Glutamatergic neuron (in vitro differentiated cells): ENCODE measurements at places on chromosomes 3 and 15.

- peak; percentile 90 for DNase-seq
Measured at GRCh38 chr3:25782938-25783660, at the start of gene NGLY1. NGLY1 (minus strand) TSS chr3:25783443; CDS start chr3:25783390, 53 bp downstream.

DNA sequence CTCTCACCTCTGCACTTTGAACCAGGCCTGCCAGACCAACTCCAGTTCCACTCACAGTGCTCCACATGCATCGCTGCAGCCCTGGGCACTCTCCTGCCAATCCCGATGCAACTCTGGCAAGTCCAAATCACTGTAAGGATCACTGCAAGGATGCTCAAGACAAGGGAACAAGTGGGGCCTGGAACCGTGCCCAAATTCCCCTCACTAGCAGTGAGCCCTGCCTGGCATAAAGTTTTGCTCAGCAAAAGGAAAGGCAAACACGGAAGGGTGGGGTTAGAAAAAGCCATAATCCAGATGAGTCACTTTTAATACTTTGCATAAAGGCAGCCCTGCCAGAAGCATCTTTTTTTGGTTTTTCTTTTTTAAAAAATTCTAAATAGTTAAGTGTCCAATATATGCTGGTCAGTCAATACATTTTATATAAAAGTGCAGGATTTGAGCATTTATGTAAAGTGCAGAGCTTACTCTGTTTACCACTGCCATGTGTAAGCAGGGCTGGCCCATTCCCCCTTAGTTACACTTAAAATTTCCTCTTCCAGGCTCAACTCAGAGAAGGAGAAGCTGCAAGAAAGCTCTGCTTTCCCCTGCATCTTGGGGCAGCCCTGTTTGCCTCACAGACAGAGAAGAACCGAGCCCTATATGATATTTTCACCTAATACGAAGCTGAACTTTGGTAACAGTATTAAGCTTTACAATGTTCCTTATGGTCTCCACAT lies 102.2 kb downstream of the CD47 start:
- no peak for DNase-seq

- no peak for DNase-seq
Measured at GRCh38 chr3:187223799-187224198, 26.5 kb downstream of the RTP1 start.

DNA sequence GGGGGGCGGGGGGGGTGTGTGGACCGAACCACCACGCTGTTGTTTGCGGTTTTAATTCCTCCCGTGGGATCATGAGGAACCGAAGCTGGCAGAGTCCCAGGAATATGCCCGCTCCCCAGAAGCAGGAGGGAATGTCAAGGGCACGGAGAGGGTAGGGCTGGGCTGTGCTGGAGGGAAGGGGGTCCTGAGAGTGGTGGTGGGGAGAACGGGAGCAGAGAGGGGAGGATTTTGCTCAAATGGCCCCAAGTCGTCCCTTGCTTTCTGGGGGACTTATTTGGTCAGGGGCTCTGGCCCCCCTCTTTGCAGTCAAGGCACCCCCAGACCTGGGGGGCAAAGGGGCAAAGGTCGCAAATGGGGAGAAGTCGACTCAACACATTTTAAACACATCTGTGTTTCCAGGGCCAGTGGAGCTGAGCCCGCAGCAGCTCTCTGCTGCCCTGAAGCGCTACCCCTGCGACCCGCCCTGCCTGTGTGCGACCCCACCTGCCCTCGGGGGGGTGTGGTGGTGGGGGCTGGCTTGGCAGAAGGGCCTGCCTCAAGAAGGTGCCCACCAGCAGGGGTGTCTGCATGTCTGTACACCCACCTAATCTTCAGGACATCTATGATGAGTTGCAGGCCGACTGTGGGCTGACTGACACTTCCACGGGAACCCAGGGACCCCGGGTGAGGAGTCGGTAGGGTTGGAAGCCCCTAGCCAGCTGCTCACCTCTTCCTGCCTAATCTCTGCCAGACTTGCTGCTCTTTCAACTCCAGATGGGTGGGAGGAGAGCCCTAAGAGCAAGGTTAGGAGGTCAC lies 602 bp upstream of the ATP2B2 start:
- no peak for DNase-seq

- no peak for DNase-seq
Measured at GRCh38 chr3:56042326-56042951, 425.8 kb downstream of the ERC2 start.

DNA sequence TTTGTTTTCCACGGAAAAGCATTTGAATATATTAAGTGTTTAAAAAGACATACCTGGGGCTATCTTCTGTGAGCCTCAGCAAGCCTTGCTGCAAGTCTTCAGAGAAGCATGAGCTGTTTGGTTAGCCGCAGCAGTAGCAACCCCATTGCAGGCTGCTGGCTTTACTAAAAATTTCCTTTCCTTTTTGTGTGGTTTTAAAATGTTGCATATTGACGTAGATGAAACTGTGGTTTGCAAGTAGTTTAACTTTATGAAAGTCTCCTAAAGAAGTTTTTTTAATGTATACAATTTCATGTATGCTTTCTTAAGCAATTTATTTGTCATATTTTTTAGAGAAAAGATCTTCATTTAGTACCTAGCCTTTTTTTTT lies at the start of gene GPR171:
Gene GPR171, minus strand, starts transcription at position 166 of the 370 bp plus-strand sequence. CDS start 3,830 bp downstream, outside the sequence.
- DNase-seq: no peak

DNA sequence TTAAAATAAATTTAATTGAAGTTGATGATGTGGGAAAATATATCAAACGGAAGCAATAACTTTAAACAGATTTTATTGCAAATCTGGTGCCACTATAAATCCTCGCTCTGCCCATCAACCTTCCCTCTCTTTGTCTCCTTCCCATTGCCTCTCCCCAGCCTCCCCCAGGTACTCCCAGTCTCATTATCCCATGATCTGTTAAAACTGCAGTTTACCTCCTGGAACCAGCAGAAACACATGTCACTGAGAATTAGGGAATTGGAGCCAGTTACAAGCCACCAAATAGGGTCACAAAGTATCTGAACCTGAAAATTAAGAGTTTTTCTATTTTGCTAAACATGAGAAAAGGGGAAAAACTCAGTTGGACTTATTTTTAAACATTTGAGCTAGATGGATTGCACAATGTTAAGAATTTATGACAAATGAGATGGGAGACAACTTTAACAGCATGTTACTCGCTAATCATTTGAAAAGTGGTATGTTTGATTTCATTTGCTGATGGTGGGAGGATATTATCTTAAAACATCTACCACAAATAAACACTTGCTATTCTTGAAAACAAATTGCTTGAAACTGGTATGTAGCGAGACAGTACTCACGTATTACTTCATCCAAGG lies 2.4 kb downstream of the PLCH1 start:
- DNase-seq: no peak

GRCh38 chr3:12785096-12785495 lies 11.4 kb upstream of the CAND2 start:
- DNase-seq: no peak

- no peak for DNase-seq
Measured at GRCh38 chr15:98689431-98689861, 41.1 kb downstream of the IGF1R start.

DNA sequence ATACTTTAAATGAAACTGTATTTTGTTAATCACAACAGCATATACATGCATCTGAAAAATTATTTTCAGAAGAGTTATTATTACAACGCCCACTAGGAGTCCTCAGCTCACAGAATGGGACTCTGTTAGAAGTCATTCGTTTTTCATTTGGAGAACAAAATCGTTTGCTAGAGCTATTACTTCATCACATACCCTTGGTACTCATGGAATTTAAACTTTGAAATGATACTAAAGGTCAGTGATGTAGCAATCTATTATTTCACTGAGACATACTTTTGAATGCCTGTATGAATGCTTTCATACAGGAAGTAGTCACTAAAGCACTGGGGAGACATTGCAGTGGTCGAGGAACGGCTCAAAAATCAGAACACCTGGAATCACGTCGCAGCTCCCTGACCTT lies 198.1 kb downstream of the MBNL1 start:
- DNase-seq: no peak

- DNase-seq: no peak
Measured at GRCh38 chr3:78644847-78645246, 1123.0 kb downstream of the ROBO1 start.

DNA sequence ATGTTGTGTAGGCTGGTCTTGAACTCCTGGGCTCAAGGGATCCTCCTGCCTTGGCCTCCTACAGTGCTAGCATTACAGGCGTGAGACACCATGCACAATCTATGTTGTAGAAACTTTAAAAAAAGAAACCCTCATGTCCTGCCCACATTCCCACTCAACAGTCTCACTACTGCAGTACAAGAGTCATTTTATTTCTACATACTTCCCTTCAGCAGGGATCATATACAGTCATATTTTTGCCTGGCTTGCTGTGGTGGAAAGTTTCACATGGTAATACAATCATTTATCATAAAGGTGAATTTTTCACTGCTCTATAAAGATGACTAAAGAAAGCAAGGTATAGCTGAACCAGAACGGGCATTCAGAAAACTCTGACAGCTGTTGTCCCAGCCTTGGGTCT lies 53.8 kb upstream of the PIK3CB start:
- no peak for DNase-seq

DNA sequence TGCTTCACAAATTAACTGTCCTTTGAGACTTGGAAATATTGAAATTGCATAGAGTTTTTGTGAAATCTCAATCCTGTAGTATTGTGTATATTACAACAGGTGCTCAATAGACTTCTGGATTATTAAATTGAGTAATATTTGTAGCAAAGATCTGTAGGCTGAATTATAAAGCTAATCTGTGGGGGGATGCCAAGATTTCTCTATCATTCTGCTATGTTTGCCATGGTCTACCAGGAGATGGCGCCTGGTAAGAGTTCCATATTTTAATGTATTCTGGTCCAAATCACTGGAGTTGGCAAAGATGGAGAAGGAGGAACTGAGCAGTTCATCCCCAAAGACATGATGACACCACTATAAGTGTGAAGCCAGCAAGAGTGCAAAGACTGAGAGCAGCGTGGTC lies 340.9 kb upstream of the TPRG1 start:
- no peak for DNase-seq

- DNase-seq: no peak
Measured at GRCh38 chr3:130341882-130342281, 3.6 kb upstream of the COL6A5 start.

DNA sequence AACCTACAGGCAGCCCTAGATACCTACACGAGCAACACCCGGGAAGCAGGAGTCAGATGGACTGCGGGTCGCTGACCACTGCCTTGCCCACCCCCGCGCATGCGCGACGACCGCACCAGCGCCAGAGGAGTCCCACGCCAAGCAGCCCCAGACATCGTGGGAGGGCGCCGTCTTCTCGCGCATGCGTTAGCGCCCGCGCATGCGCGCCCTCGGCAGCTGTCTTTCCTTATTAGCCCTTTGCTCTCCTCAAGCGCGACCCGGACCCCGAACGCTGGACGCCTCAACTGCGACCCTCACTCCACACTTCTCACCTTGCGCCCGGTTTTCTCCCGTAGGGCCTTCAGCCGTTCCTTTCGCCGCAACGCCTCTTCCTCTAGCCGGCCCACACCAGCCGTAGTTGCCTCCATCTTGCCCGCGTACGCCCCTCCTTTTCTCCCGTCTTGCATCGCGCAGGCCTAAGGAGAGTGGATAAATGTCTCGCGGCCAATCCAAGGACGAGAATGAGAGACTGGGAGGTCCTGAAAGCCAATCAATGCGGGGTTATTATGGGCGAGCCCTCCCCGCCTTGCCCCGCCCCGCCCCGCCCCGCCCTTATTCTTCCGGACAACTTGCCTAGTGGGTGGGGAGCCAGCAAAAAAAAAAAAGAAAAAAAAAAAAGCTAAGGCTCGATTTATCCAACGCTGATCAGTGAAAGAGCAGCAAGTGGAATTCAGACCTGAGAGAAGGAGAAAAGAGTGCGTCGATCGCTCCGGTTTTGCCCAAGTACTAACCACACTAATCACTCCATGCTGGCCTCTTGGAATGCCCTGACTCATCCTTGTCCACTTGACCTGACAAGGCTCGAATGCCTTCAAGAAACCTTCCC lies at the start of gene CCDC12:
Gene CCDC12, minus strand, starts transcription at position 420 of the 865 bp plus-strand sequence. Its CDS starts 13 bp downstream, at position 407.
- DNase-seq: peak; percentile 87

- DNase-seq: peak; percentile 7
Measured at GRCh38 chr3:139107424-139108252, 62.9 kb upstream of the PRR23C start.

DNA sequence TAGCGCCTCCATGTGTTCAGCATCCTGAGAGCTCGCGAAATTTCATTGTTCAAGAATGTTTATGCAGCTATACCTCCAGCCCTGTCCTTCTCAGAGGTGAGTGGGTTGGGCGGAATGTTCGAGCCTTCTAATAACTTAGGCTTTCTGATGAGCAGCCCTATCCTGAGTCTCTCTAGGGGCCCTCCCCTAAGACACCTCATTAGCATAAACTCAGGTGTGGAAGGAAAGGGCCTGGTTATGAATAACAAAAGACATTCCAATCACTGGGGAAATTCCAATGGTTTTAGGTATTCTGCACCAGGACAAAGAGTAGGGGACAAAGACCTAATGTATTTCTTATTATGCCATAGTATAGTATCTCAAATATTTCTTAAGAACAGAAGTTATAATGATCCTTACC lies 138.1 kb upstream of the PDZRN3 start:
- no peak for DNase-seq

DNA sequence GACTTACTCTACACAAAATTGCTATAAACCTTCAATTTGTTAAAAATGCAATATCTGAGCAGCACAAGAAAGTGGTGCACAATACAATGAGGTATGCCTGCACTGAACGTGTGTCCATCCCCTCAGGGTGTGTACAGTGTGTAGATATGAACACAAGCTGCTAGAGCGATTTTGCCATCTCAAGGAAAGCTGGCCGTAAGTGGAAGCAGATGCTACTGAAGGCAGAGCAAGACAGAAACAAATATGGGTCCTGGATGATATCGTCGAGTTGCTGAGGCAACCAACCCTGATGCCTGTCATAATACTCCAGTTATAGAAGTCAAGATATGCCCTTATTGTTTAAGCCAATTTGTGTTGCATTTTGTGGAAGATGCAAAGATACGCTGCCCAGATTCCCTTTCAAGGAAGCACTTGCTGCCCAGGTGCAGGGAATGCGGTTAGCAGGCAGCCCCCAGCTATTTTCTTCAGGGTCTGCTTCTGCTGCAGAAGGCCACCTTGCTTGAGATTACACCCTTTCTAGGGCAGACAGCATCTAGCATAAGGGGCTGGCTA lies 25.8 kb upstream of the EHHADH start:
- DNase-seq: no peak

- DNase-seq: no peak
Measured at GRCh38 chr15:94053626-94054025, 177.7 kb upstream of the MCTP2 start.

GRCh38 chr3:112688819-112689218 lies 47.9 kb upstream of the CCDC80 start:
- DNase-seq: no peak

- peak; percentile 73 for DNase-seq
Measured at GRCh38 chr3:42014921-42015533, 53.1 kb upstream of the ULK4 start.
